MG63 (cell line): ENCODE measurements at places on chromosomes 1 and 21. TPM values are rescaled to one million over a fixed set of nuclear protein-coding genes. Genes with fewer than 3 reads are reported as not detected.
A peak's percentile ranks its signal among the peaks of the same experiment; 100 is the strongest.

DNA sequence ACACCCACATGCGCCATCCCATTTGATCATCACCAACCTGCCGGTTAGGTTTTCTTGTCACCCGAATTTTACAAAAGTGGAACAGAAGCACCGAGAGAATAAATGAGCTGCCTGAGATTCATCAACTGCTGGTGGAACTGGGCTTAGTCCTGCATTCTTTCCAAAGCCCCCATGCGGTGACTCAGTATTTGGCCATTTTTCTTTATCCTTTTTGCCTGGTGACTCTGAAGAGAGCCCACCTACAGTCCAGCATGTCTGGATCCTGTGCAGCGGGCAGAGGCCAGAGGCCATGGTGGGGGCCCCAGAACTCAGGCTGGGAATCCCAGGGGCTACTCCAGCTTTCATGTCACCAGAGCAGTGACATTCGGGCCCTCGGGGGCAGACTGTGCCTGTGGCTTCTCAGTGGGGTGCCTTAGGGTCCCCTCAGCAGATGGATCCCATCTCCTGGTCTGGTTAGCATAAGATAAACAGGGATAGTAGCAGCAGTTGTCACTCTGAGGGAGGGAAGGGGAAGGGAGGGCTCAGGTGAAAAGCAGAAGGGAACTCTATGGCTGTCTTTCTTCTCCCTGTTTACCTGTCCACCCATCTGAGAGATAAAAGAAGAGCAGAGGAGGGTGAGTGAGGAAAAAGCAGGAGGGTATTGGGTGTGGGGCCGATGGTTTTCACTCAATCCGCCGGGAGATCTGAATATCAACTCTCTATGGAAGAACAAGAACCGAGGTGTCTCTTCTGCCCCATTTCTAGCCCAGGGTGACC is 63.2 kb downstream of the KIF26B start:
- DNase-seq: no peak

DNA sequence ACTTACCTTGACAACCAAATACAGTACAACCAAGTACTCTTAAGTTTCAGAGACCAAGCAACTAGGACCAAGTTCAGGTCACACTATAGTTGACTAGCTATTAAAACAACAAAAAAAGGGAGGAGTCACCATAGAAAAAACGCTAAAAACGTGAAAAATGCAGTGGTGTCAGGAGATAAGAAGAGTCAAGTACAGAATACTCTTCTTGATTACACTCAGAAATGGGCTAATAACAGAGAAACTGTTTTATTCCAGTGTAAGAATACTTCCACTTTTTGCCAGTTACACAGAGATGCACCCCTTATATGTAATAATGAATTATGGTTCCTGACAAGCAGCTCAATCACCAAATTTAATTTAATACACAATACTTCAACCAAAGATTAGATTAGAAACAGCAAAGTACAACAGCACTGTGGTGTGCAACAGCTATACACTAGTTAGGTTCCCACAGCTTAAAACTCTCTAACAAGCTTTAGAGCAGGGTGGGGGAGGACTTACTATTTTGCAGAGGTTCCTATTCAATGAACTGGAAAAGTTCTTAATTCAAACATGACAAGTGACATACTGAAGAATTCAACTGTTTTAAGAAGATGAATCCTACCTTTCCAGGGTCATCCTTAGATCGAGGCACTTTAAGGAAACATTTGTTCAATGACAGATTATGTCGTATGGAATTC is 70.4 kb downstream of the FOXJ3 start:
- no peak for DNase-seq

GRCh38 chr1:25867210-25867991 is 8.1 kb downstream of the PAQR7 start:
- no peak for DNase-seq

DNA sequence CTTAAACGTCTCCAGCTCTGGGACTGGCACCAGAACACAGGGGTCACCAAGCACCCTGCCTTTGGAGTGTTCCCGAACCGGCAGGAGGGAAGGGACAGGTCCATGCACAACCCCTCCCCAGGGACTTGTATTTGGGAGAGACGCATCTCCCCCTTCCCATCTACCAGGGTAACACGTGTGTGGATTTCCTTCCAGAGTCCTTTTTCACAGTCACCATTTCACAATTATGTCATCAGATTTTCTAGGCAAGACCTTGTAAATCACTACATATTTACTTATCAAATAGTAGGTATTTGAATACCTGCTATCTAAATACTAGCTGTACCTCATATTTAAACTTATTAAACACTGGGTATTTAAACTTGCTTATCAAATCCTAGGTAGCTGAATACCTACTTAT is 57.4 kb upstream of the AJAP1 start:
- DNase-seq: no peak

DNA sequence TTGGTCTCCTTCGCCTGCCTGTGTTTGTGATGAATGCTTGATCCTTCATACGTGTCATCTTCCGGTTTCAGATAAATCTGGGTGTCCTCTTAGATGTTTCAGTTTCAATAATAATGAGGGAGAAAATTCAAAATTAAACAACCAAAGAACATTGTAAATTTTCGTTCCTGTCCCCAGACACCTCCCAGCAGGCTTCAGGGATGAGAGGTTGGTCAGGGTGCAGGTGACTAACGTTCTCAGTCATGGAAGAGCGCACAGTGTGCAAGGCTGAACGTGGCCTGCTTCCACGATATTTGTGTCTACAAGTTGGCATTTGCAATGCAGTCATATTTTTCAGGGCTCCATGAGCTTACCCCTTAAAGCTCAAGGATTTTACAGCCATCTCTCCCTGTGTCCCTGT is 147.1 kb upstream of the ARHGEF16 start:
- DNase-seq: no peak

DNA sequence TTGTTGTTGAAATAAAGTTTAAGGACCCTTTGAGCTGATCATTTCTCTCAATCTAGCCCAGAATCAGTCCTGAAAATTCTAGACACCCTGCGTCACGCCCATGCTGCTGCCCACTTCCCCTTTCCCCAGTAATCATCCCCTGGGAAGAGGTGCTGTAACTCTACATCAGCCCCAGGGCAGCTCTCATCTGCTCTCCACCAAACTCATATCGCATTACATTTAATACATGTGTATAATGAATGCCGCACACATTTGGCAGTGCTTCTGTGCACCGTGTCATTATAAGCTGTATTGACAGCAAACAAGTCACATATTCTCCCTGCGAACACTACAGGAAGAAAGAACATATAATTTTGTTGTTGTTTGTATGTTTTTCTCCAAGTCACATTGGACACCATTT is 539.7 kb upstream of the DAB1 start:
- no peak for DNase-seq

GRCh38 chr21:36045993-36046392 is 14.3 kb downstream of the SETD4 start:
- DNase-seq: no peak

DNA sequence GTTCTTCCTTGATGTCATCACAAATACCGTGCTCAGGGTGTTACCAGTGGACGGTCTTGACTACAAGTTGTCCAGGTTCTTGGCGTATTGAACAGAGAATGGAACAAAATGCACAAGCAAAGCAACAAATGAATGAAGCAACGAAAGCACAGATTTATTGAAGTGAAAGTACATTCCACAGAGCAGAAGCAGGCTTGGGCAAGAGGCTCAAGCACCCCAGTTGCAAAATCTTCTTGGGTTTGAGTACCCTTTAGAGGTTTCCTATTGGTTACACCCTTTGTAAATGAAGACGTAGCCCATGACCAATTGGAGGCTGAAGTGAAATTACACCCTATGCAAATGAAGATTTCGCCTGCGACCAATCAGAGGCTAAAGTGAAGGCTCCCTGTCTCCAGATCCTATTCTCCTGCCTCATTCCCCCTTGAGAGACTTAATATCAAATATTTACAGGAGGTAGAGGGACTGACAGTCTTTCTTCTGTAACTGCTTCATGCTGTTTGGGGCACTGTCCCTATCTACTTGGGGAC is 38.3 kb downstream of the YY1AP1 start:
- no peak for DNase-seq

DNA sequence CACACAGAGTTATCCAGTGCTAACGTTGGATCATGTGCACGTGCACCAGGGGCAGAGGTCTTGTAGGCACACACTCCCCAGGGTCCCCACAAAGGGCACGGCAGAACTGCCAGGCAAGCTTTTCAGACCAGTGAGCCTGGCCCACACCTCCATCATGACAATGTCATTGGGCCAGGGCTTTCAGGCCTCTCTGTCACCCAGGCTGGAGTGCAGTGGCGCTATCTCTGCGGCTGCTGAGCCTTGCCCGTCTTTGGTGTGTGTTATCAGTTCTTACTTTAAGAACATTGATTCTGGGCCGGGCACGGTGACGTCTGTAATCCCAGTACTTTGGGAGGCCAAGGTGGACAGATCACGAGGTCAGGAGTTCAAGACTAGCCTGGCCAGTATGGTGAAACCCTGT is 44.2 kb downstream of the PKNOX1 start:
- no peak for DNase-seq

DNA sequence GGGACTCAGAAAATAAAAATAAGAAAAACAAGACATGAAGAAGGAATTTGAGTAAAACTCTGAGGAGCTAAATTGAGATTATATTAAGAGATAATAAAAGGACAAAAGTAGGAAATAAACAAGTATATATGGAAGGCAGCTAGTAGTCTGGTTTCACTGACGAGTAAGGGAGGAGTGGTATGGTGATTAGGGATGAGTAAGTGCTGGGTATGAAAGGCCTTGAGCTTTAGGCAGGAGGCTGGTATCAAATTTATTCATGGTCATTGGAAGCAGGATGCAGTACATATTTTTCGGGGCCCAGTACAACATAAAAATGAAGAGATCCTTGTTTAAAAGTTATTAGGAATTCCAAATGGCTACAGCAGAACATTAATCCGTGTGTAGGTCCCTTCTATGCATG is 789.7 kb upstream of the PRMT6 start:
- no peak for DNase-seq

- no peak for DNase-seq
These were observed 115.7 kb downstream of the AKT3 start for GRCh38 chr1:243734308-243734695.

GRCh38 chr1:231192620-231193163 is 30.8 kb downstream of the TRIM67 start:
- DNase-seq: peak; percentile 45

DNA sequence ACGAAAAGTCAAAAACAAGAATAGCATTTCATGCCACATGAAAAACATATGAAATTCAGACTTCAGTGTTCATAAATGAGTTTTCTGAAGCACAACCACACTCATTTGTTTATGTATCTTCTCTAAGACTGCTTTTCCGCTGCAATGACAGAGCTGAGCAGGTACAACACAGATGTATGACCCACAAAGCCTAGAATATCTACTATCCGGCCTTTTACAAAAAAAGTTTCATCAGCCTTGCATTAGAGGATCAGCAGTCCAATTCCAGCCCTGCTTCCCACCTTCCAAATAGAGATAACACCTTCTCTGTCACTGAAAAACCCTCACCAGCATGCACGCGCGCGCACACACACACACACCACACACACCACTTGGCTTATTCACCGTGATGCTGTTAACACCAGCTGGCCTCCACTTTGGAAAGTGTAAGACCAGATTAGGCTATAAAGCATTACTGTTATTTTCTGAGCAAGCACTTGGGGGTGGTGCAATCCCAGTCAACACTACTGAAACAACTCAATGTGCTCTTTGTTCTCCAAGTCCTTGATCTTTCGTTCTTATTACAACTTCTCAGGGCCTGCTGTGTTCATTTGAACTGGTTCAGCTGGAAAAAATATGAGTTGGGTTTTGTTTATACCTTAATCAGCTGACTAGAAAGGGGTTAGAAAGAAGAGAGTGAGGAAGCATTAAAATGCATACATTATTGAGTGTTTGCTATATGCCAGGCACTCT is 90.0 kb downstream of the GLUL start:
- no peak for DNase-seq

Gene LY9
- total RNA-seq: not detected in 2 replicates

GRCh38 chr1:29708796-29709703 is 472.7 kb downstream of the PTPRU start:
- DNase-seq: peak; percentile 79

- DNase-seq: no peak
These were observed 29.5 kb downstream of the RUNX1 start for GRCh38 chr21:35019631-35020032.

GRCh38 chr21:28767523-28767922 is 225.2 kb downstream of the LTN1 start:
- DNase-seq: no peak

GRCh38 chr1:238401144-238401543 is 510.4 kb upstream of the ZP4 start:
- DNase-seq: no peak

Gene CLIC6
- not detected in 2 replicates for total RNA-seq

- DNase-seq: peak; percentile 74
These were observed 205.1 kb downstream of the PLPP3 start for GRCh38 chr1:56374026-56374974.

DNA sequence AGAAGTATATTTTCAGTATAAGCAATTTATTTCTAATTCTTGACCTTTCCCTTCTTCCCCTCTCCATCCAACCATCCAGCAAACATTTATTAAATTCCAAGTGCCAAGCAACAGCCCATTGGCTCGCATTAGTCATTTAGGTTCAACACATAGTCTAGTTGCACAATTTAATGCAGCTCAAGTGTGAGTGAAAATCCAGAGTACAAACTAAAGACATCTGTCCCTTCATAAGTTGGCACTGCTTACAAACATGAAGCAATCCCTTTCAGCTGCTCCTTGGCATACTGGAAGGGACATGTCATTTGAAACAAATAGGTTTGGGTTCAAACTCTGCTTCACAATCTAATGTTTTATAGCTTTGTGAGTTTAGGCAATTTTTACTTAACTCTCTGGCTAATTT is 10.7 kb downstream of the CASQ2 start:
- no peak for DNase-seq

DNA sequence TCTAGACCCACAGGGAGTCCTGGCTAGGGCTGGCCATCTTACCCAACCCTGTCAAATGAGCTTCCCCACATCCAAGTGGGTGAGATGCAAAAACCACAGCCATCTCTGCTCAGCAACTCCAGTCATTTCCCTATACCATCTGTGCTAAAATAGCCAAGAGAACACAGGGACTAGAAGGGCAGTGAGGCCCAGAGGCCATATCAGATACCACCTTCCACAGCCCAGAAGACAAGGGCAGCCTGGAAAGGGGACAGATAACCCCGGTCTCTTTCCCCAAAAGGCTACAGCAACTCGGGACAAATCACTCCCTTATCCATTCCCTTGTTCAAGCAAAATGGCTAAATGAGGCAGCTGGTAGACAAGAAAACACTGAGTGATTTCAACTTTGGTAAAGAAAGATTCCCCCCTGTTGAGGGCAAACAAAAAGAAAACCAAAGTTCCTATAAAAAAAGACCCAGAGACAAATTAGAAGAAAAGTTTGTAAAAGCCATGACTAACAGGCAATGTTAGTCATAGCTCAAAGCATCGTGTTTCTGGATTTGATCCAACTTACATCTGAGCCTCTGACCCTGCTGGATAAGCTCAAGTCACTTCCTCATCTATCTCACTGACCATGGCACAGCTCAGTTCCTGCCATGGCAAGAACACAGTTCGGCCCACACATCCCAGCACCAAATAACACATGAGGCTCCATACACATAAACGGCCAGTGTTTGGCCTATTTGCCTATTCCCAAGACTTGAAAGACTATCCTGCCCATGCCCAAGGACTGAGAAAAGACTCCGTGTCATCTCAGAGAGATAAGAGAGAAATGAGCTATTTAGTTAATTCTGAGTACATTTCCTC is 3.1 kb downstream of the LAMB3 start:
- DNase-seq: peak; percentile 56
